Lower leg skin (tissue), 4 donors: ENCODE measurements at places on chromosomes 11 and 22.

DNA sequence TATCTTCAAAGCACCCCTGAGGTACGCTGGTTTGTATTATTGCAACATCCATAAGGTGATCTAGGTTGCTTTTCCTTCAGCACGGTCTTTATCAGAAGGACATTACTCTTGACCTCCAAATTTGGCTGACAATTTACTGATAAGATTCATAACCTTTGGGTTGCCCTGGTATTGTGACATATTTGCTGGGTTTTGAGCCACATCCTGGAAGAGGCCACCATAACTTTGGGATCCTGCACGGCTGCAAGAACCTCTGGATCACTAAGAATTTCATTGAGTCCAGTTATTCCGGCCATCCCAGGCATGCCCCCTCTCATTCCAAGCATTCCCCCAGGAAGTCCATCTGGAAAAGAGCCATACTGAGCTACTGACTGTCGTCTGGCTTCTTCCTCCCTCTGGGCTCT lies 6.5 kb upstream of the PLET1 start:
- DNase-seq, result no peak

- DNase-seq, result peak; percentile 93
Measured at GRCh38 chr22:31344578-31345330, 1.4 kb downstream of the PATZ1 start.

DNA sequence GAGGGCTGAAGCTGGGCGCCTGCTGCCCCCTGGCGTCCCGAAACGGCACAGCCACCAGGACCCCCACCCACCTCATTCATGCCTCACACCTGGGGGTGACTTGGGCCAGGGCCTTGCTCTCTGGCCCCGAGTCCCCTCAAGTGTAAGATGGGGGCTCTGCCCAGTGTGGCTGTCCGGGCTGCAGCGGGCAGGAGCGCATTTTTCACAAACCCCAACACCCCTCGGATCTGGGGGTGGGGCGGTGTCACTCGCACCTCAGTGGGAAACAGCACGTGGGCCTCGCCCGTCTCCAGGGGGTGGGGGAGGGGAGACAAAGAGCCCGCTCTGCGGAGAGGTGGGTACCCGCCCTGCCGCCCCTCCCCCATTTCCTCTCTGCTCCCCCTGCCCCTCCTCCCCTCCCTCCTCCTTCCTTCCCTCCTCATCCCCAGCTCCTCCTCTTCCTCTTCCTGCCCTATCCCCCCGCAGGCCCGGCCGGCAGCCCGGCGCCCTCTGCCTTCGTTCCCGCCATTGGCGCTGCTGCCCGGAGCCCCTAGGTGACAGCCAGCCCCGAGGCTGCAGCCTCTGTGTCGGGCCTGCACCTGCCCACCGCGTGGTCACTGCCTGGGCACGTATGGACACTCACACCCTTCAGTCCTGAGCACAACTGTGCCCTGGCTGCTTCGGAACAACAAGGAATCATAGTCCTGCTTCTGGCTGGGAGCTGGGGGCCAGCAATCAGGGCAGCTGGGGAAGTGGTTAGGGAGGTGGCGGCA lies 6.8 kb upstream of the CDKN1C start:
- no peak for DNase-seq

GRCh38 chr11:84056653-84057376 lies 770.6 kb upstream of the CCDC90B start:
- DNase-seq, result no peak
